Stimulated activated CD4-positive, alpha-beta T cell treated with anti-CD3 and anti-CD28 coated beads, Interleukin-2, amount 100 ng/mL, for 24 hours (primary cell): ENCODE measurements at places on chromosomes 6 and 20.

- DNase-seq = no peak
Measured at GRCh38 chr6:165649166-165650137, 13.6 kb downstream of the PDE10A start.

DNA sequence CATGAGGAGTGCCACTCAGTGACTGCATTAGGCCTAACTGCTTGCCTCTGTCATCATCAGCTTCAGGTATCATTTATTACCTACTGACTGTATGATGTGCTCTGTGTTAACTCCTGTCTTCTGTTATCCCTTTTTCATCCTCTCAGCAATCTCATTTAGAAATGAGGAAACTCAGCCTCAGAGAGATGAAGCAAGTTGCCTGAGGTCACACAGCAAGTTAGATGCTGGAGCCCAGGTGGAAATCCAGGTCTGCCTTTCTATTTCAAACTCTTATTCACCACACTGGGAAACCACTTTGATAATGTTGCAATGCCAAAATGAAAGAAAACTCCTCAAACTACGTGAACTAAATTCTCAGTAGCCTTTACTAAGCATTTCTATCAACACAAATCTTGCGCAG is 1.3 kb downstream of the FERMT1 start:
- no peak for DNase-seq

DNA sequence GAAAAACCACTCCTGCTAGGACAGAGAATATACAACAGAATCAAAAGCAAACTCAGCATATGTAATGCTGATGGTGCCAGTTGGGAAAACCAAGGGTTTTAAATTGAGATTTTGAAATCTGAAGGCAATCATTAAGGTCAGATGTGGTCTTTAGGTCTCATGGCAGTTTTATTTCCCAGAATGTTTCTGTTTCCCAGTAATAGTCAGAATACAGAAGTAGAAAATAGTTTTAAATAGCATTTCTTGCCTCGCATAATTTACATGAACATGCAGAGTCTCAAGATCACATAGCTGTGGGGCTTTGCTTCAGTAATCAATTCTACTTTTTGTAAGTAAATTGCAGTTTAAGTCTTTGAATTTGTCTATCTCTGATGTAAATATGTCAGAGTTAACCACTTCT is 58.1 kb downstream of the RNF144B start:
- DNase-seq = no peak

DNA sequence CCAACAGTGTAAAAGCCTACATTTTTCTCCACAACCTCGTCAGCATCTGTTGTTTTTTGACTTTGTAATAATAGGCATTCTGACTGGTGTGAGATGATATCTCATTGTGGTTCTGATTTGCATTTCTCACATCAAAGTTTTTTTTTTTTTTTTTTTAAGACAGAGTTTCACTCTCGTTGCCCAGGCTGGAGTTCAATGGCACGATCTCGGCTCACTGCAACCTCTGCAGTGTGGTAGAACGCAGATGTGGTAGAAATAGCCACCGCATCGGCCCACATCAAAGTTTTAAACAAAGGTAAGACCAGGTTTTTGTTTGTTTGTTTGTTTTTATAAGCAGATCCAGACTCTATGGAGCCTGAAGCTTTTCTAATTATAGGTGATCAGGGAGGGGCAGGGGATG is 12.7 kb upstream of the PPP1R3G start:
- no peak for DNase-seq

- no peak for DNase-seq
Measured at GRCh38 chr6:6631053-6631452, 42.5 kb downstream of the LY86 start.

DNA sequence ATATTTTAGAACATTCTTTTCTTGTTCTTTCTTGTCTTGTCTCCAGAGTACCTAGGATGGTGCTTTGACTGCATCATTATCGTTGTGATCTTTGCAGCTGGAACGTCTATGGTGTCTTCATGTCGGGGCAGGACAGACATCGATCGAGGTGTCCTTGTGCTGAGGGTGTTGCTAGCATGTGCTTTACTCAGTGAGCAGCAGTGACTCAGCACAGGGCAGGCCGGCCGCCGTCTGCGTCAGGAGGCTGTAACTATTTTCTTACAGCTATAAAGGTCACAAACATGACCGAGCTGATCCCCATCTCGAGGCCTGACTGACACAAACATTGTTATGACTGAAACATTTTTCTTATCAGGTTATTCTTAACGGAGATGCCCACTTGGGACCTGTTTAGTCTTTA is 14.9 kb upstream of the CTCFL start:
- DNase-seq = no peak
